ENCODE measurements at places on chromosomes 13 and 19. TPM values are rescaled to one million over a fixed set of nuclear protein-coding genes. Genes with fewer than 3 reads are reported as not detected.

FSTL3 gene
- polyA plus RNA-seq = 171 TPM

NDUFA11 gene
- 441 TPM for polyA plus RNA-seq

C5AR1 gene
- 0.99 TPM for polyA plus RNA-seq

ZBTB32 gene
- polyA plus RNA-seq = 0.80 TPM

THAP8 gene
- polyA plus RNA-seq = 23.1 TPM

POLRMT gene
- polyA plus RNA-seq = 59.5 TPM

DNA sequence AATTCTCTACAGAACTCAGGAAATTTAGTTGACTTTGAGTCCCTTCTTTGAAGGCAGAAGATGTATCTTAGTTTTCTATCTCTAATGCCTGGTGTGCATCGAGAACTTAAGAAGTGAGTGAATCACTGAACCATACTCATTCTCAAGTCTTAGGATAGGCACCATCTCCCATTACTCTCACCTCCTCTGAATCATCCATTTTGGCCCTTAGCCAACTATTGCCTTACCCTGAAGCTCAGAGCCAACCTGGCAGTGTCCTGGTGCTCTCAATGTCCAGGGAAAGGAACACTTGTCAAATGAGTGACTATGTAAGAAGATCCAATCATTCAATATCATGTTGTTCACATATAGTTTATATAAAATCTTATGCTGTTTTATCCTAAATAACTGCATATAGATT lies 146.6 kb downstream of the RGCC start:
- H3K4me3 ChIP-seq = no peak overlapping the region
- peak; percentile 30 for DNase-seq
- no peaks in the 10 kb centered on the region for H3K36me3 ChIP-seq

GRCh38 chr19:16825312-16826052 lies 3.7 kb upstream of the SIN3B start:
- H3K4me1 ChIP-seq = peaks cover 10% of the 10 kb centered on the region
- no peak overlapping the region for H3K4me3 ChIP-seq
- peak; percentile 60 for DNase-seq
- H3K27me3 ChIP-seq = no peaks in the 10 kb centered on the region

DNA sequence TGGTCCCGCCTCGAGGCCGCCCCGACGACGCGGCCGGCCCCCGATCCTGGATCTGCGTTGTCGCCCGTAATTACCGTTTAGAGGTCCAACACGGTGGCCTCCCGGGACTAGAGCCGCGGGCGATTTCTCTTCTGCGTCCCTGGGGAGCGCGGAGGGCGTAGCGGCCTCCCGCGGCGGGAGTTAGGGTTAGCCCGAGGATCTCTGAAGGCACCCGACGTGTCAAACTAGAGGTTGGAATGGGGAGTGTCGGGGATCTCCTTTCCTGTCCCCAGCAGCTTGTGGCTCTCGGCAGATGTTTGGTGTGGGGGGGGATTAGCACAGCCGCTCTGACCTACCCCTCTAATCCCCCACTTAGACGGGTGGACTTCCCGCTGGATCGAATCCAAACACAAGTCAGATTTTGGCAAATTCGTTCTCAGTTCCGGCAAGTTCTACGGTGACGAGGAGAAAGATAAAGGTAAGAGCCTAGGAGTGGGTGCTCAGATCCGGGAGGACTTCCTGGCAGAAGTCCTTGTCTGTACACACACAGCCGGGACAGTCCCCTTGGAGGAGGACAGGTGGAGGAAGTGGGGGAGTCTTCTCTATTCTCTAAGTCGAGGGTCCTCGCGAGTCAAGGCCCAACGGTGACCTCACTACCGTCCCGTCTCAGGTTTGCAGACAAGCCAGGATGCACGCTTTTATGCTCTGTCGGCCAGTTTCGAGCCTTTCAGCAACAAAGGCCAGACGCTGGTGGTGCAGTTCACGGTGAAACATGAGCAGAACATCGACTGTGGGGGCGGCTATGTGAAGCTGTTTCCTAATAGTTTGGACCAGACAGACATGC lies 581 bp downstream of the CALR start:
- no peaks in the 10 kb centered on the region for H3K27me3 ChIP-seq
- H3K4me1 ChIP-seq = peaks cover 43% of the 10 kb centered on the region
- H3K36me3 ChIP-seq = no peaks in the 10 kb centered on the region
- peak overlapping the region; percentile 81 for H3K27ac ChIP-seq

DNA sequence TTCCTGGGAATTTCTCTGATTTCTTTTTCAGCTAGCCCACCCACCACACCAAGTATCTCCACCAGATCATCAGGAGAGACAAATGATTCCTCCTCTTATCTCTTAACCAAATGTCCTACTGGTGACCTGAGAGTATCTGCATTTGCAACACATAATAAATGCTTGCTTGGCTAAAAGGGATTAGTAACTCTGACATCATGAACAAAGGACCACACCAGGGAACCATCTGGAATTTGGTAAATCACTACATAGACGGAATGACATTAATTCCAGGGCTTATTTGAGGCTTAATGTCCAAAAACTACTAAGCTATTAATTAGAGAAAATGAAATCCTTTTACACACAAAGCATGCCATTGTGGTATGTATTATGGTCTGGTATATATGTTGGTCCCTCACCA lies 139.0 kb downstream of the RAP2A start:
- no peak overlapping the region for H3K27ac ChIP-seq
- H3K36me3 ChIP-seq = no peaks in the 10 kb centered on the region
- no peak overlapping the region for H3K4me3 ChIP-seq
- no peaks in the 10 kb centered on the region for H3K27me3 ChIP-seq
- no peak for DNase-seq

DNA sequence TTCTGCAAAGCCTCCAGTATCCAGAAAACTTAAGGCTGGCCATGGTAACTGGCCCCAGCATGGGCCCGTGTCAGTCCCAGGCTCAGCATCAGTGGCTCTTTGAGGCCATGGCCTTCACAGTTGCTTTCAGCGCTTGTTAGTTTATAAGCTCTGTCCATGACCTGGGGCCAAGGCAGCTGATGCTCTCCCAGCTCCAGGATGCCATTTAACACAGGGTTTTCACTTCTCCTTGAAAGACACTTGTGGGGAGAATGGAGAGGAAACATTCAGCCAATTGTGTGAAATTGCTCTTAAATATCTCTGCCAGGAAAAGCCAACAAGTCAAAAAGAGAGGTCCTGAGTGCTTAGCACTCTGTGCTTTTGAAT lies 321.3 kb downstream of the FOXO1 start:
- no peaks in the 10 kb centered on the region for H3K36me3 ChIP-seq
- DNase-seq = no peak
- H3K4me1 ChIP-seq = peaks cover 19% of the 10 kb centered on the region
- H3K27me3 ChIP-seq = no peaks in the 10 kb centered on the region
- no peak overlapping the region for H3K4me3 ChIP-seq

DNA sequence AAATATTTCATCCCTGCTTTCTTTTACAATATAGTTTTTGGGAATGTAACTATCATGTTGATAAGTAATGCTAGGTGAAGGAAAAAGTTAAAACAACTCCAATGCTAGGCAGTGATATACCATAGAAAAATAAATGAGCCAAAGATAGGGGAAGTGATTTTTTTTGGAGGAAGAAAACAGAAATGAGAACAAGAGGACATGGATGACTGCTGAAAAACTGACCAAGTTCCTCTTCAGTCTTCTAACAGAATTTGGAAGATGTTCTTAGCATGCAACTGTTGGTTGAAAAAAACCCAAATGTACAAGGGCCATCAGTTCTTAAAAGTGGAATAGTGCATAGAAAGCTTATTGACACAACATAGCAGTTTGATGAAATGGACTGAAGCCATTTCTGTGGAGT lies 262.5 kb upstream of the STARD13 start:
- H3K4me3 ChIP-seq = no peak overlapping the region
- H3K4me1 ChIP-seq = peaks cover 11% of the 10 kb centered on the region
- DNase-seq = no peak
- no peaks in the 10 kb centered on the region for H3K36me3 ChIP-seq
- no peaks in the 10 kb centered on the region for H3K27me3 ChIP-seq
- H3K27ac ChIP-seq = no peak overlapping the region

Data from hepatocyte (in vitro differentiated cells).